DMS 273 treated with DMSO at 0.1 percent for 48 hours (cell line): ENCODE measurements at places on chromosomes 3 and 15.

DNA sequence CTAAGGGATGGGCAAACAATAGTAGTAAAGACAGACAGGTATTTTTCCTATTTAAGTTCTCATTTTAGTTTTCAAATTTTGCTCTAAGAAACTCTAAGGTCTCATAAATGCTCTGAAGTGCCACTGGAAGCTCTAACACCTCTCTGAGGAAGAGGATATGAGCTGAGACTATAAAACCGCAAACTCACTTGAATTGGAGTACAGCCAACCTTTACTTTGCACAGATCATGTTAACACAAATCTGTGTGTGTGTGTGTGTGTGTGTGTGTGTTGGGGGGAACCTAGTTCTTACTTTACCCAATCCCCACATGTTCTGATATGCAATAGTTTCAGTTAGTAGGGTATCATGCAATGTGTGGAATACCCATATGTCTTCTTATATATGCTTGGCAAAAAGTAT is 446.8 kb downstream of the CHL1 start:
- no peak for DNase-seq

DNA sequence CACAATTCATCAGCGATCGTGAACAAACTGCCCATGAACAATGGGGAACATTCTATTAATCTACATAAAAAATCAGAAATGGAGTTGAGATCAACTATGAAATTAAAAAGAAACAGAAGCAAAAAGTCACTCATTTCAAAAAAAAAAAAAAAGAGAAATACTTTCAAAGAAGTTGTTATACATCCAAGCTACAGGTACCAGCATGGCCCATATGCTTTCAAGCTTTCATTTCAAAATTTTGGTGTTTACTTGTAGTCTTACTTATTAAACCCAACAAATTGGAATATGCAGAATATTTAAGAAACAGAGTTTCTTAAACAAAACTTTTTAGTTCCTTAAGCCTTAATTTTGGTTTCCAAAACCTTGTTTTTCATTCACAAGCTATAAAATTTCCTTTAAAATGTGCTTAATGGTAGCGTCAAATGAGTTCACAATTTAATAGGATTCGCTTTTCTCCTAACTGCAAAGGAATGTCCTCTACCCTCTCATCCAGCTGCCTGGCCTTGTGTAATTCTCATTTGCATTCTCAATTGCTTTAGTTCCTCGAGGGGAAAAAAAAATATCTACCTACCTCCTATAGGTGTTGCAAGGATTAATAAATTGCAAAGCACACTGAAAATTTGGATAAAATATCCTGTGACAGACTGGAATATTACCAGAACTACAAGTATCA is 565.2 kb downstream of the ROBO1 start:
- no peak for DNase-seq

GRCh38 chr15:40054855-40055575 is 16.0 kb upstream of the SRP14 start:
- DNase-seq: no peak

DNA sequence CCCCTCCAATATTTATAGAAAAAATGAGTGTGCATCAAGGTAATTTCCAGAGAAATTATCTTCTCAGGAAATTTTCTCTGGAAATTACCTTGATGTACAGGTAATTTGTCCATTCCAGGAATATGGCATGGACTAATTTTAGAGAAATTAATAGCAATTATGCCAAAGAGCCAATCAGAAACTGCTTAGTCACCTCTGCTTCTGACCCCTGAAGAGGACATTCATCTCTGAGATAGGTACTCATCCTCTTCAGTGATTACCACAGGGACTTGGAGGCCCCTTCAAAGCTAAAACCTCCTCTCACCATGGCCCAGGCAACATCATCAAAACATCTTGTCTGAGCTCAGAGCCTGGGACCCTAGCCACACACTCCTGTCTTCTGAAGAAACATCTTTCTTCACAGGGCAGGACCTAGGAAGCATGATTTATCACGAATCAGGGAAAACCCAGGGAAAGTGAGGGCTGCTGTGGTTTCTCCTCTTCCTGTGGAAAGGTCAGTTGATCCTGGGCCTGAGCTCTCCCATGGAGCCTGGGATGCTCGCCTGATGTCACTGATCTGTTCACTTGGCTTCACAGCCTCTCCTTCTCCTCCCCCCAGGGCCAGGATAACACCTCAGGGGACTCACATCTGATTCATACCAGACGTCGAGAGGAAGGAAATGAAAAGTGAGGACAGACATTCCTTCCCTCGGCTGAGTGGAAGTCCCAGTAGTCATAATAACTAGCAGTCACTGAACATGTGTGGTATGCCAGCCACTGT is 210.5 kb downstream of the DTWD1 start:
- no peak for DNase-seq

DNA sequence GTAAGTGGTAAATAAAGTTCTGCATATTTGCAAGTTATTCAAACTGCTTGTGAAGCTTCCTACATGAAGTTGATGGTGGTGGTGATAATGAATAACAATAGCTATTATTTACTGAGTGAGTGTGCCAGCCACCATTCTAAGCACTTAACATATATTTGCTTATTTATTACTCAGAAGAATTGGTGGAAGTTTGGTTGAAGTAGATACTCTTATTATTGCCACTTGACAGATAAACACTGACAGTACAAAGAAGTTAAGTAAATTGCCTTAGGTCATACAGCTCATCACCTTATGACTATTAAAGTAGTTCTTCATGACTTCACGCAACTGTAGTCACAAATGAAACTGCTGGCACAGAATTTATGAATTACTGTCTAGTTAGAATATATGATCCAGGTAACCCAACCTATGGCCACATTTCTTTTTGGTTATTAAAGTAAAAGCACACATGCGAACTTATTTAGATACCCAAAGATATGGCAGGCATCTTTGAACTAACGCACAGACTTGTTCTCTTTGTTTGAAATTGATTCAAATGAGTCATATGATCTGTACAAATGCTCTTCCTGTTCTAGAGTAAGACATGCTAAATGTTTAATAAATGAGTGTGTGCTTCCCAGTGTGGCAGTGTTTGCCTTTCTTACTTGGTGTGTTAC is 99.8 kb upstream of the NR2F2 start:
- DNase-seq: no peak

DNA sequence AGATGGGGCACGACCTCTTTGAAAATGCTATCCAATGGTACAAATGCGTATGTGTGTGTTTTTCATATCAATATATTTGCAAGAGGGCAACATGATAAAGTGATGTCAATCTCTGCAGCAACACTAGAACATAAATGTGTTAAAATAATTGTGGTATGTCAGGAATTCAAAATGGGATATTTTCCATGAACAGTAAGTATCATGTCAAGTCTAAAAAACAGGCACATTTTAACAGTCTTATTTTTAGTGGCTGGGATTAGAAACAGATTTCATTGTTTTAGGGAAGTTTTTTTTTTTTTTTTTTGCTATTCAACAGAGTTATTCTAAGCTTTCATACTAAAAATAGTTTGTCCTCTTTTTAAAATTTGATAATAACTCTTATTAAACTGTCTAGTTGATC is 209.8 kb downstream of the GAP43 start:
- DNase-seq: no peak

- DNase-seq: no peak
Observed at GRCh38 chr15:36004891-36005490, 459.0 kb upstream of the DPH6 start.

DNA sequence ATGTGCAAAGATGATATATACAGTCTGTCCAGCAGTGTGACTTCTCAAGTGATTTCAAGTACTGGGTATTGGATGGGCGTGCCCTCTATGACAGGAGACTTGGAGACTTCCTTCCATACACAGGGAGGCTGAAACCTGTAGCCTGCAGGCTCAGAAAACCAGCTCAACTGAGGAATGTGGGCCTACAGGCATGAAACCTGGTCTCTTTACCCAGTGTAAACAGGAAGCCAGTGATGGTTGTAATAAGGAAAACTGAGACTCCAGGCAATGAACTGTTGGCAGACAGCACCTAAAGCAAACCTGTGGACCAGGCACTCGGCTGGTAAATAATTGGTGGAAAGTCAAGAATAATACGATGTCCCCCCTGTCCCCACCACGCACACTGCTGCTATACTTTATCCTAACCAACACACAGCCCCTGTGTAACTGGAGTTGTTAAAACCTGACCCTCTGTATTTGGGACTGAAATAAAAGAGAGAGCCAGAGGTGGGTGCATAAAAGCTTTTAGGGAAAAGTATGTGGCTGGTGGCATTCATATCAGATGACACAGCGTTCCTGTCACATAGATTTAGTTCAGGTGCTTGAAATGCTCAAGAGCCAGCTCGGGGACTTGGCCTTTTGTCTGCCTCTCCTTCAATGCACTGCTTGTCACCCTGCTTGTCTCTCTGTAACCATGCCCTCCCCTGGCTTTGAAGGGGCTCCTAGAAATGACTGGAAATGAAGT is 144.7 kb downstream of the TPRG1 start:
- no peak for DNase-seq
